ENCODE measurements at places on chromosomes 6 and 20.

DNA sequence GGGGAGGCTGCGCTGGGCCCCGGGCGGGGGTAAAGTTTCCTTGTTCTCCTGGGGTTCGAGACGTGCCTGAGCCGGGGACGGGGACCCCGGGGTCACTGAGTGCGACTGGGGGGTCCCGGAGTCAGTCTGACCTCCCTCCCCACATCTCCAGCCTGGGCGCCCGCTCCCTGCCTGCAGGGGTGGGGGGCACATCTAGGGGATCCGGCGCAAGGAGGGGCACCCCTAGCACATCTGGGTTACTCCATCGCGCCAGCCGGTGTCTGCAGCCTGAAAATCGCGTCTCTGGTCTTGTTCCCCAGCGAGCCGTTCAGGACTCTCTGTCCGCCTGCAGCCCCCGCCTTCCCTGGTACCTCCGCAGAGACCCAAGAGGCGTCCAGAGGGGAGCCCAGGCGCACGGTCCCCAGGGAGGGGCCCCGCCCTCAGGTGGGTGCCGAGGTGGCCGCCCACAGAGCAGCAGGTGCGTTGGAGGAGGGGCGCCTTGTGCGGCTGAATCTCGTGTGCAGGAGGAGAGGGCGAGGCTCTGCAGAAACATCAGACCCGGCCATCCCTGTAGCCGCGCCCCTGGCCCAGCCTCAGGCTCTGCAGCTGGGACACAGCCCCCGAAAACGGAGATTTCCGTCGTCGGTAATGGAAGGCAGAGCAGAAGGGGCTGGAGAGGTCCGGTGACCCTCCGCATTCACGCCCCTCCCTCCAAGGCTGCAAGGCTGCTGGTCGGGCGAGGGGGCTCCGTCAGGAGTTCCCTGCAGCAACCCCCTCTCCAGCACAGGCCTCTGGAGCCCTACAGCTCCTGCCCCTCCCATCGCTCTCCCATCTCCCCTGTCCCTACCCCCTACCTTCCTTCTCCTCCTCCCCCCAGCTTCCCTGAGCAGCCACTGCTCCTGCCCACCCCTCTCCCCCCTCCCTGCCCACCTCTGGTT is 628 bp upstream of the CHRNA4 start:
- DNase-seq = no peak

DNA sequence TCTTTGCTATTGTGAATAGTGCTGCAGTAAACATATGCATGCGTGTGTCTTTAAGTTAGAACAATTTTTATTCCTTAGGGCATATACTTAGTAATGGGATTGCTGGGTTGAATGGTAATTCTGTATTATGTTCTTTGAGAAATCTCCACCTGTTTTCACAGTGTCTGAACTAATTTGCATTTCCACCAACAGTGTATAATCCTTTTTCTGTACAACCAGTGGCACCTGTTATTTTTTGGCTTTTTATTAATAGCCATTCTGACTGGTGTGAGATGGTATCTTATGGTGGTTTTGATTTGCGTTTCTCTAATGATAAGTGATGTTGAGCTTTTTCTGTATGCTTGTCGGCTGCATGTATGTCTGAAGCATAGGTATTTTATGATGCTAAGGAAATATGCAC is 820.8 kb upstream of the MAP3K7 start:
- no peak for DNase-seq

DNA sequence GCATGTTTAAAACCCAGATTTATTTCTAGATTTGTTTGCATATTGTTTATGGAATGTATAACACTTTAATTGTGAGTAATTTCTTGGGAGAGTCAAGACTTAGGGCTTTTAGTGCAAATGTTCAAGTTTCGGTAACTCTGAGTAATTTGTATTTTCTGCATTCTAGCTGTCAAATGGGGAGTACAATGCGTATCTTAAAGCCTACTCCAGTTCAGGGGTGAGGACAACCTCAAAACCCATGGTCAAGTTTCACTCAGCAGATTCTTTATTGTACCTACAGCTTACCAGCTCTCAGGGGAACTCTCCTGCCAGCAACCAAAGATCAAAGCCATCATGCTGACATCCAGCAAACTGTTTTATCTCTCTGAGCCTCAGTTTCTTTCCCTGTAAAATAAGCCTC is 458.6 kb upstream of the JARID2 start:
- no peak for DNase-seq

DNA sequence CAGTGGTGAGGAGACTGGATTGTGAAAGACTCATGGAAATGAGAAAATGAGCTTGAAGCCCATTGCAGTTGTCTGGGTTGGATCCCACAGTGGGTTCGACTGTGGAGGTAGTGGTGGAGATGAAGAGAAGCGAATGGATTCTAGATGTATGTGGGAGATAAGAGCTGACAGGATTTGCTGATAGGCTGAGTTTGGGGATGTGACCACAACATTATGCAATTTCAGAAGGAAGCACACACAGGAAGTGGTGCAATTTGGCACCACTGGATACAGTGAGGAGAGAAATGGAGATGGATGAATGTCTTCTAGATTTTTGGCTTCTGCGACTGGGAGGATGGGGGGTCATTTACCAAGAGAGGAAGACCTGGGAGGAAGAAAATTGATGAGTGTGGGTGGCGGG is 64.4 kb upstream of the MAFB start:
- DNase-seq = no peak

- no peak for DNase-seq
Measured at GRCh38 chr20:45404438-45404837, 3.7 kb upstream of the DBNDD2 start.

DNA sequence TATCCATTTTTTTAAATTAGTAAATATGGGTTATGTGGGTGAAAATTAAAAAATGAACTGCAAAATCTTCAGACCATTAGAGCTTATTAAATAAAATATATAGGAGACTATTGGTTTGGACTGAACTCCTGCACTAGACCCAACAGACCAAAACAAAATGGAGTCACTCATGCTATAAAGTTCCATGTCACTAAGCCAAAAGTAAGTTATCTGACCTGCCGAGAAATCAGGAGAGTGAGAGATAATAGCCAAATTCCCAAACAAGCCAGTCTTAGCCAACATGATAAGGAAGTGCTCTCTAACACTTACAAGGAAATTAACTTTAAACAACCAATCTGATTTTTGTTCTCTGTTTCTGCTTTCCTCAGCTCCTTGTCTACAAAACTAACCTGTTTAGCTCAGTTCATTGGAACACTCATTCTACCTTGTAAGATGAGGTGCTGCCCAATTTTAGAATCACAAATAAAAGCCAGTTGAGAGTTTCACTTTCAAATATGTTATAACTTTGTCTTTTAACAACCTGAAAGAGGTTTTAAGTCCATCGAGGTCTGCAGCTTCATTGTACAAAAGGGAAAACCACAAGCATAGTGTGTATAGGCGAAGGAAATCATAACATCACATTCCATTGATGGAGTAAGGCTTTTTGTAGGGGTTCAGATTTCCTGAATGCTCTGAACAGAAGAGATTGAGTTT is 220.5 kb downstream of the TENT5A start:
- DNase-seq = no peak

DNA sequence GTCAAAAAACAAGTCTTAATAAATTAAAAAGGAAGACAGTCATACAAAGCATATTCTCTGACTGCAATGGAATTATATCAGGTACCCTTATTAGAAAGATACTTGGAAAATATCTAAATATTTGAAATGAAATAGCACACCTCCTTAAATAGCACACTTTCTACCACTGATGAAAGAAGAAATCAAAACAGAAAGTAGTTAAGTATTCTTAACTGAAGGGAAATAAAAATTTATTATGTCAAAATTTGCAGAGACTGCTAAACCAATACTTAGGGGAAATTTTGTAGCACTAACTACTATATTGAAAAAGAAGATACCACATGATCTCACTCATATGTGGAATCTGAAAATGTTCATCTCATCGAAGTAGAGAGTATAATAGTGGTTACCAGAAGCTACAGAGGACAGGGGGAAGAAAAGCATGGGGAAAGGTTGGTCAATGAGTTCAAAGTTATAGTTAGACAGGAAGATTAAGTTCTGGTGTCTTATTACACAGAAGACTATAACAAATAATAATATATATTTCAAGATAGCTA is 112.2 kb downstream of the ASCC3 start:
- DNase-seq = no peak

GRCh38 chr6:138682704-138683527 is 90.7 kb upstream of the CCDC28A start:
- no peak for DNase-seq

- no peak for DNase-seq
Measured at GRCh38 chr6:41494212-41495110, 51.7 kb upstream of the FOXP4 start.

- no peak for DNase-seq
Measured at GRCh38 chr6:161066511-161066910, 74.9 kb downstream of the MAP3K4 start.

DNA sequence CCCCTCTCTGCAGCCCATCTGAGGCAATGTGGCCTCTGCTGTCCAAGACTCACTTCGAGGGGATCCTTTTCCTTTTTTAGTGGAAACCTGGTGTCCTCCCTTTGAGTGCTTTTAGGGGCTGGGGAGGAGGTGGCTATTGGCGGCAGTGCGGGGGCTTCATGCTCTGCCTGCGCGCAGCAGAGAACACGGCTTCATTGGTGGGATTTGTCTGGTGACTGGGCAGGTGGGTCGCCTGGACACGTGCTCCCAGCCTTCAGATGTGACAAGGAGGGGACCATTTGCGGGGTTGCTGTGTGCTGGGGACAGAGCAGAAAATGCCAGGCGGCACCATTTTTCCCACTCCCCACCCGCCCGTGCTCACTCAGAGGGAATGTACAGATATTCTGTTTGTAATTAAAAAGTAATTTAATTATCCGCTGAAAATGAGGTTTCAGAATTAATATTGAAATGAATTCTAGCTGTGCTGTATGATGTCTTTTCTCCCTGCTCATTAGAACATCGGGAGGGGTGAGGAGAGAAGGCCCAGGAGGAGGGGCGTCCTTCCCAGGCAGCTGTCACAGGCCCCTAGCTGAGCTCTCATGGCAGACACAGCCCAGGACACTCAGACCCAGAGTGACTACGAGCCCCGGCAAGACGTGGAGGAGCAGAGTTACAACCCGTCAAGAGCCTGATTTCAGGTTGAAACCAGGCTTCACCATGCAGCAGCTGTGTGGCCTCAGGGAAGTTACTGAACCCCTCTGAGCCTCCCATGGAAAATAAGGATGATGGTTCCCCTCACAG is 417.2 kb upstream of the SULF2 start:
- no peak for DNase-seq

DNA sequence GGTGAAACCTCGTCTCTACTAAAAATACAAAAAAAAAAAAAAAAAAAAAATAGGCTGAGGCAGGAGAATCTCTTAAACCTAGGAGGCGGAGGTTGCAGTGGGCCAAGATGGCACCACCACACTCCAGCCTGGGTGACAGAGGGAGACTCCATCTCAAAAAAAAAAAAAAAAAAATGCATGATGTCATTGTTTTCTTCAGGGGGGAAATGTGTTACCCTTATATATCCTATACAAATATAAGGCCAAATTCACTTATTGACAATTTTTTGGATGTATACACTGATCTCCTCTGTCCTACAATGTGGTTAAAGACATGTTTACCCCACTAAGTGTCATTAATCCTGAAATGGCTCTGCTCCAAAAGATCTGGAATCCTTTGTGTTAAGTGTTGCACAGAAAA is 73.1 kb downstream of the TPBG start:
- no peak for DNase-seq

DNA sequence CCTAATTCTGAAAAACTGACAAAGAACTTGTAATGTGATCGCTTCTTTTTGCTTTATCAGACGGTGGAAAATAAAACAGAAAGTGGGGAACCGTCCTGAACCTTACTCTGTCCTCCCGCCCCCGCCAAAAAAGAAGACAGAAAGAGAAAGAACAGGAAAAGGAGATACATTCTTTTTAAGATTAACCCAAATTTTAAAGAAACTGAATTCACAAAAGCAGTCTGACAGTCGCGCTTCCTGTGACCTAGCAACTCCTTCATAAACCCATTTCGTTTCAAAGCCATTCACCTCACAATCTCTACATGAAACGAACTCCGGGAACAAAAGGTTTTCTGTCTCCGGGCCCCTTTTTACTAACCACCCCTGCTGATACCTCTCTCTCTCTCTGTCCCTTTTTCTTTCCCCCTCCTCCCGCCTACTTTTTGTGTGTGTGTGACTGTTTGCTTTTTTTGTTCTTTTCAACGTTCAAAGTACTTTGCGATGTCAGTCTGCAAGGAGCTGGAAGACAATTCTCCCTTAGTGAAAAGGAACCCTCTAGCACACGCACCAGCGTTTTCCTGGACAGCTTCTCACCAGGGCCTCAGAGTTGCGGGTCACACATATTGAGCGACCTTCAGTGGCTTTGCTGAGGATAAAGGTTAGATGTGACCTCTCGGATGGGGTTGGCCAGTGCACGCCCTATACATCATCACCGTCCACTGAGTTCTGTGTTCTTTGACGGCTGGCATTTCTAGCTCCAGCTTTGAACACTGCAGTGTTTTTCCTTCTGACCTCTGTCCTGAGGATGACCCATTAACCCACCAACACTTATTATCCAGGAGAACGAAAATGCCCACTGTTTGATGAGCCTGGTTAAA is 530 bp upstream of the NEDD9 start:
- DNase-seq = peak; percentile 39

DNA sequence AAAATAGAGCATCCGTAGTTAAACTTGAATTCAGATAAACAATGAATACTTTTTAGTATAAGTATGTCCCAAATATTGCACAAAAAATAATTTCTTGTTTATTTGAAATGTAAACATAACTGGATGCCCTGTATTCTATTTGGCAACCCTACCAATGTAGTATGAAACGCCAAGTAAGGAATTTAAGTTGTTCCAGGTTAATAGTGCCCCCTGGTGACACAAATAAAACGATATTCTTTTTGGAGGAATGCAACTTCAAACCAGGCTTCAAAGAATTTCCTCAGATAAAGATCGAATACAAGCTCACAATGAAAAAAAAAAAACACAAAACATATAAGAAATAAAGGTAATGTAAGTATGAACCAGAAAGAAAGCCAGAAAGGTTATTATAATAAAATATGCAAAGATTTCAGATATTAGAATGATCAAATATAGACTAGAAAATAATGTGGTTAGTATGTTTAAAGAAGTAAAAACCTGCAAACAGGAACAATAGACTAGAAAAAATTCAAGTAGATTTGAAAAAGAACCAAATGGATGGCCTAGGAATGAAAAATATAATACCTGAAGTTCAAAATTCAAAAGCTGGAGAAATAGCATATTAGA is 18.4 kb upstream of the AKAP7 start:
- DNase-seq = peak; percentile 36
